ENCODE measurements at places on chromosomes 4 and X.

DNA sequence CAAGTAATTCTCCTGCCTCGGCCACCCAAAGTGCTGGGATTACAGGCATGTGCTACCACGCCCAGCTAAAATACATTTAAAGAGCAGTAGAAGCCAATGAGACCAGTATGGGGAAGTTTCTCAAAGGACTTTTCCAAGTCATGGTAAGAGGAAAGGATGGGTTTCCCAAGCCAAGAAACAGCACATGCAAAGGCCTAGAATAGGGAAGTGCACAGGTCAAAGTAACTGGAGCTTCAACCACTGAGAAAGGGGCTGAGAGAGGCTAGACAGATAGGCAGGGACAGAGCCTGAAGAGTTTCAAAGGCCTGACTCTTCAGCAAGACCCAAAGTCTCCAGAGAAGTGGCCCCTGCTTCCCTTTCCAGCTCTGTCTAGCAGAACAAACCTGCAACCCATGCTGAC, 162.1 kb downstream of the CORIN start:
- no peak for DNase-seq

- peak; percentile 74 for DNase-seq
These were observed 259.2 kb upstream of the FTHL17 start for GRCh38 chrX:31331015-31331414.

GRCh38 chr4:46444318-46445000, 54.5 kb upstream of the GABRA2 start:
- no peak for DNase-seq

DNA sequence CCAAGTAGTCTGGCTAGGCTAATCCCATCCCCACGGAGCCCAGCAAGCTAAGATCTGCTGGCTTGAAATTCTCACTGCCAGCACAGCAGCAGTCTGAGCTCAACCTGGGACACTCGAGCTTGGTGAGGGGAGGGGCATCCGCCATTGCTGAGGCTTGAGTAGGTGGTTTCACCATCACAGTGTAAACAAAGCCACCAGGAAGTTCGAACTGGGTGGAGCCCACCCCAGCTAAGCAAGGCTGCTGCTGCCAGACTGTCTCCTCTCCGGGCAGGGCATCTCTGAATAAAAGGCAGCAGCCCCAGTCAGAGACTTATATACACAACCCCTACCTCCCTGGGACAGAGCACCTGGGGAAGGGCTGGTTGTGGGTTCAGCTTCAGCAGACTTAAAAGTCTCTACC, 639.6 kb downstream of the IQCM start:
- peak; percentile 30 for DNase-seq

- no peak for DNase-seq
These were observed 172.3 kb downstream of the SHOX start for GRCh38 chrX:802846-803245.

DNA sequence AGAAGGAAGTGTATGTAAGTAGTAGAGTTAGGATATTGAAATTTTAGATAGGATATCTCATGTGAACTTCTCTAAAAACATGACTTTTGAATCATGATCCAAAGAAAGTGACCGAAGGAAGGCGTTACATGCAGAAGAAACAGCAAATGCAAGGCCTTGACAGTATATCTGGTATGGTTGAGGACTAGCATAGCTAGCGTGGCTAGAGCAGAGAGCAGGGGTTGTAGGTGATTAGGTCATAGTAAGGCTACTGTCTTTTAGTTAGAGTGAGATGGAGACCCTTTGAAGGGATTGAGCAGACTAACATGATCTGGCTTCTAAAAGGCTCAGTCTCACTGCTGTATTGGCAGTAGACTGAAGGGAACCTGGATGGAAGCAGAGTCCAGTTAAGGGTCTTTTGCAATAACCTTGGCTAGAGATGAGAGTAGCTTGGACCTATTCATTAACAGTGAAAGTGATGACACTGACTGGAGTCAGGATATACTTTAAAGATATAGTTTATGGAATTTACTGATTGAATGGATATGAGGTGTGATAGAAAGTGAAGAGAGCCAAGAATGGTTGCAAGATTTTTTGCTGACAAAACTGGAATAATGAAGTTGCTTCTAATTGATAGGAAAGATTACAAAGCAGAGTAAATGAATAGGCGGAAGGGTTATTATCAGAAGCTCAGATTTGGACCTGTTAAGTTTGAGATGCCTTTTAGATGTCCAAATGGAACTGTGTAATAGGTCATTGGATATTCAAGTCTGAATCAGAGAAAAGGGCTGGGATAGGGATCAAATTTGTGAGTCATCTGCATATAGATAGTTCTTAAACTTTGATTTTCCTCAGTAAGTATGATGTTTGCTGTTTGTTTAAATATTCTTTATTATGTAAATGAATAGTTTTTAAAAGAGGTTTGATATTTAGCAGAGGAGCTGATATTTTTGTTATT, 59.8 kb downstream of the MRPL1 start:
- no peak for DNase-seq

DNA sequence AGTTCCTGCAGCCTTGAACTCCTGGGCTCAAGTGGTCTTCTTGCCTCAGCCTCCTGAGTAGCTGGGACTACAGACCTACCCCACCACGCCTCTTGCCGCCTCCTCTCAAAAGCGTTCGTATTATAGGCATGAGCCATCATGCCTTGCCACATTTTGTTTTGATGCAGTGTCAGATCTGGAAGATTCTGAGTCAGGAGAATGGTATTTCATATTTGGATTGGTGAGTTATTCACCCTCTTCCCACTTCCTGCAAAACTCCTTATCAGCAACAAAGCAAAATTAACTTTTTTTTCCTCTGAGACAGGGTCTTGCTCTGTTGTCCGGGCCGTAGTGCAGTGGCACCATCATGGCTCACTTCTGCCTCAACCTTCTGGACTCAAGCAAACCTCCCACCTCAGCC, 29.6 kb downstream of the REST start:
- DNase-seq: peak; percentile 89

DNA sequence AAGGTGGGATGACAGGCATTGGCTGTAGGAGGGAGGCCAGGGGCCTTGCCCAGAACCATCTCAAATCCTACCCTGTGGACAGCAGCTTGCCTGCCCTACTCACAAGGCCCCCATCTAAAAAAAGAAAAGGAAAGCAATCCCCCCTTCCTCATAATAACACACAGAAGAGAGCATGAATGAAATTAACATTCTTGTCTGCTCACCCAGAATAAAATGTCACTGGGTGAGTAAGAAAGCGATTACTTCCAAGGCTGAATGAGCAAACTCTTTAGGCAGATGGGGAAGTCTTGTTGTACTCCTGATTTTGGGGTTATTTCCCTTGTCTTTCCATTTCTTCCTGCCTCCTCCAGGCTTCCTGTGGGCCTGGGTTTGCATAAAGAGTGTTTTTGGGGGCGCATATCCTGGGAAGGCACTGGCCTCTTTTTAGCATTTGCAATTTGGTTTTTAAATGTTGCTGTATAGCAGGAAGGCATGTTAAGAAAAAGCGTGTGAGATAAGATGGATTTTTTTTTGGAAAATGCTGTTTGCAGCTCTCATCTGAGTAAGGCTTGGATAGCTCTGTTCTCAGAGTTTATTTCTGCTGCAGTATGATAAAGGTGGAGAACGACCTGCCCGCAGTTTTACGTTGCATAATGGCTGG, 248.3 kb upstream of the GATB start:
- DNase-seq: no peak

DNA sequence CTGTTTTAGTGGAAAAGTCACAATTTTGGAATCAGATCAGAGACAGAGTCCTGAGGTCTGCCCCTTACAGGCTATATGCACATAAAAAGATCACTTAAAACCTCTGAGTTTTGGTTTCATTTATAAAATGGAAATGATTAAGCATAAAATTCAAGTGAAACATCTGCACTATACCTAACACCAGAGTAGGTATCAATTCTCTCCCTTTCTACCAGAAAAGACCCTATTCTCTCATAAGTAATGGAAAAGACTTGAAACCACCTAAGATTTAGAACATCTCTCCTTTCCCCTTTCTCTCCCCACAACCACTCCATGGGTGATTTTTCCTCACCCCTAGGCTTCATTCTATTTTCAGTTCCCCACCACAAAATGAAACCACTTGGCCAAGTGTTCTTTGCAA, 907 bp downstream of the LHFPL1 start:
- DNase-seq: no peak

DNA sequence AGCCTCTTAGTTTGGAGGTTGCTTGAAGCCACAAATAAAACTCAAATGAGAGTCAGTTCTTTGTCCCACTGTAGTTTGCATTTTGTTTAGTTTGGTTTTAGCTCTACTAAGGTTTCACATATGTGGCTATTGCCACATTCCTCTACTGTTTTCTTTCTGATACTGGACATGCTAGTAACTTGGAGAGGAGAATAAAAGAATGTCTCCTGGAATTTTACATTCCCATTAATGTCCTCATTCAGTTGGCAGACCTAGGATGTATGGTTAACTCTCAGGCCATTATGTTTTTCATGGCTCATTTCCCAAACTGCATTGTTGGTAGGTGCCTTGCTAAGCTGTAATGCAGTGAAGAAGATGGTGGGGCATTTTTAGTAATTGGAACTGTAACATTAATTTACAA, 29.9 kb downstream of the UPRT start:
- DNase-seq: peak; percentile 8

DNA sequence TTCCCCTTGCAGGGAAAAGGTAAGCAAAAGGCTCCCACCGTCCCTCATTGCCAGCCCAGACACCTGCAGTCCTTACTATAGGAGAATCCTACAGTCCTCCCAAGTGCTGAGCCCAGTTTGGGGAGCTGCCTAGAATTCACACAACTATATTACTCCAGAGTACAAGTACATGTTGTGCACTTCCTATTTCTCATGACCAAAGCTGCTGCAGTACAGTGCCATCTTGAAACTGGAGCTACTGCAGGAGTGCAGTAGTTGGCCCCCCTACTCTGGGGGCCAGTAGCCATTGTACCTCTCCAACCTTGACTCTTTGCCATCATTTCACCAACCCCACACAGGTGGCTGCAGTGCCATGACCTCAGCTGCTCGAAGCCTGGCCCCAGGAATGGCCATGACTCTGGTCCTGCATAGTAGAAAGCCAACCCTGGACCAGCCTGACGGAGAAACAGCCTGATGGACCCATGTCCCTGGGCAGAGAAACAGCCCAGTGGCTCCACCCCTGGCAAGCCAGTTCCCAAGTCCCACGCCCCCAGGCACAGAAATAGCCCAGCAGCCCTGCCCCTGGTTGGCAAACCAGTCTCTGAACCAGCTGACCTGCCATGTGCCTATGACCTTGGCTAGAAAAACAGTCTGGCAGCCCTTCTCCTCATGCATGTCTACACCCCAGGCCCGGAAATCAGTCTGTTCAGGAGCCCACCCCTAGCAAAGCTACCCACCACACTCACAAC, 51.9 kb downstream of the PHKA1 start:
- DNase-seq: no peak

DNA sequence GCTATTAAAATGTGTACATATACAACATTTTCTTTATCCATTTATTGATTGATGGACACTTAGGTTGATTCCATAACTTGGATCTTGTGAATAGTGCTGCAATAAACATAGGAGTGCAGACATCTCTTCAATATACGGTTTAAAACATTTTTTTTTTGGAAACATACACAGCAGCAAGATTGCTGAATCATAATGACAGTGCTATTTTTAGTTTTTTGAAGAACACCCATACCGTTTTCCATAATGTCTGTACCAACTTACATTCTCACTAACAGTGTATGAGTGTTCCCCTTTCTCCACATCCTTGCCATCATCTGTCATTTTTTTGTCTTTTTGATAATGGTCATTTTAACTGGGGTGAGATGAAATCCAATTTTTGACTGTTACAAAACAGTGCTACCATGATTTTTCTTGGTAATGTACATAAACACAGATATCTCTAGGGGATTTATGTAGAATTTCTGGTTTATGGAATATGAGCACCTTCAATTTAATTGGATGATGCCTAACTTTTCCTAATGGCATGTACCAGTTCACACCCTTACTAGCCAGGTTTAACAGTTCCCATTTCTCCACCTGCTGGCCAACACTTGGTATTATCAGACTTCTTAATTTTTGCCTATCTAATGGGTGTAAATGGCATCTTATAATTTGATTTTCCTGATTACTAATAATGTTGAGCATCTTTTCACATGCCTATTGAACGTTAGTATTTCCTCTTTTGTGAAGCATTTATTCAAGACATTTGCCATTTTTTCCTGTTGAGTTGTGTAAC, 21.0 kb upstream of the TMSB15B start:
- peak; percentile 8 for DNase-seq

DNA sequence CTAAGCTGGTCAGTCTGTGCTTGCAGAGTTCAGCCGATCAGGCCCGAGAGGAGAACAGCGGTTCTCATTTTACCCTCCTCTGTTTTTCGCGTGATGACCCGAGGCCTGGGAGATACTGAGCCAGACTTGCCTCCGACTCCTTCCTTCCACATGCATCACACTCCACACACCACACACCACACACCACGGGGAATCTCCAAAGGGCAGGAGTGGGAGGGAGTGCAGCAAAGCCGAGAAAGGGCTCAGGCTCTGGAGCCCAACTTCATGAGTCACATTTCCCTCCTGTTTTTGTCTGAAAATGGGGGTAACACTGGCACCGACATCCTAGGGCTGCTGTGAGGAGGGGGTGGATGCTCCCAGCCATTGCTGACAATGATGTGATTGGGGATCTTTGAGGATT, 38.9 kb downstream of the TKTL1 start:
- DNase-seq: no peak

DNA sequence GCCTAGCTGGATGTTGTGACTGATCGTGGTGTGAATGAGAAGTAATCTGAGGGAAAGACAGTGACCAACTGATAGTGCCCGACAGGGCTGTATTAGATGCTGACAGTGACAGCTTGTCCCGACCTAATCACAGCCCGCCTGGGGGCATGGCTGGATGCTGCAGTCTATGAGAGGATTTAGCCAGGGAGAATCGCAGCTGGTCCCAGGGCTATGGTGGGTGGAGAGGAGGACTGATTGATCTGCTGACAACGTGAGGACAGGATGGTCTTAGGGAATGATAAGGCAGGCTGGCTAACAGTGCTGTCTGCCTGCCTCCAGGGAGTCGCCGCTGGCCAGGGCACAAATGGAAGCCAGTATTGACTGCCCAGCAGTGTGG, 621 bp upstream of the SUV39H1 start:
- no peak for DNase-seq

GRCh38 chr4:108391701-108392455, 223.1 kb upstream of the LEF1 start:
- no peak for DNase-seq

DNA sequence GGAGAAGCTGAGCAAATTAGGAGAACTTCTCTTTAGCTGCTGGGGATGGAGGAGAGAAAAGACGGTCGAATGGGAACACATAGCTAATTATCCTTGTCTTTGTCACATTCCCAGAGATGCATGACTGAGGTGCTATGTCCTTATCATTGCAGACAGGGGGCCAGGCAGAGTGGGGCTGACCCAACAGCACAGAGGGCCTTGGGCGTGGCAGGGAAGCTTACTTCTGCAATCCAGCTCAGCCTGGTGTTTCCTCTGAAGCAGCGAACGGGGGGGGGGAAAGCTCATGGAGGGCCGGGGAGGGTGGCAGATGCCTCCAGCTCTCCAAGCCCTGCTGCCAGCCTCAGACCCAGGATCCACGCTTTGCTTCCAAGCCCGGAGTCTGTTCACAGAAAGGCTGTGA, 50.8 kb upstream of the HOPX start:
- DNase-seq: no peak

Measured in A172 (cell line).